ENCODE measurements at places on chromosomes 7 and 10. TPM values are rescaled to one million over a fixed set of nuclear protein-coding genes. Genes with fewer than 3 reads are reported as not detected.

Gene PNLIPRP1
- not detected for total RNA-seq

Gene BLOC1S2
- total RNA-seq, result 11.2 TPM

Gene FLNC
- total RNA-seq, result 647 TPM

Gene HTR5A
- not detected for total RNA-seq

Gene YAE1
- total RNA-seq, result 13.3 TPM

Gene OR2A42
- total RNA-seq, result not detected

Gene AKR1D1
- total RNA-seq, result not detected

DNA sequence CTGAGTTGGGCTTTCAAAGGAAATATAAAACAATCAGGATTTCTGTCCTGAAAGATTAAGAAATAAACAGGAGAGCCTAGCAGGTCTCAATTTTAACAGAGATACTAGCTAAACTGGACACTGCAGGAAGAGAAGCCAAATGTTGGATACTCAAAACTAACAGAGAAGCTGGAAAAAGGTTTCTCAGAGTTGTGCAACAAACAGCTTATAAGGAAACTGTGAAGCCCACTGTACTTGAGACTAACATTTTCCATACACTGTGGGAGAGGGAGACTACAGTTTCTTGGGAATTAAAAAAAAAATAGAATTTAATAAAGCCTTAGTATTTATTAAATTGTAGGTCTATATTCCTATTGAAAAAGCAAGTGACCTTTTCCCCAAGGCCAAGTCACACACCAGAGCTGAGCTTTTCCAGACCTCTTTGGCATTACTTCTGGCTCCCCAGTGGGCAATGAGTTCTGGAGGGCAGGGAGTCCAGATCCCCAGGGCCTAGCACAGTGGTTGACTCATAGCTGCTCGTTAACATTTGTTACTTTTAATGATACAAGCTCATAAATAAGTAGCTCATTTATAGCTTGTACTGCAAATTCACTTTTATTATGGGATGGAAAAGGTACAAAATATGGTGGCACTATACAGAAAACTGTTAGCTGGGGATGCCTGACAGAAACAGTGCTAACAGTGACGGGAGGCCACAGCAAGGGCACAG, 68.3 kb downstream of the MINDY3 start:
- DNase-seq, result no peak

DNA sequence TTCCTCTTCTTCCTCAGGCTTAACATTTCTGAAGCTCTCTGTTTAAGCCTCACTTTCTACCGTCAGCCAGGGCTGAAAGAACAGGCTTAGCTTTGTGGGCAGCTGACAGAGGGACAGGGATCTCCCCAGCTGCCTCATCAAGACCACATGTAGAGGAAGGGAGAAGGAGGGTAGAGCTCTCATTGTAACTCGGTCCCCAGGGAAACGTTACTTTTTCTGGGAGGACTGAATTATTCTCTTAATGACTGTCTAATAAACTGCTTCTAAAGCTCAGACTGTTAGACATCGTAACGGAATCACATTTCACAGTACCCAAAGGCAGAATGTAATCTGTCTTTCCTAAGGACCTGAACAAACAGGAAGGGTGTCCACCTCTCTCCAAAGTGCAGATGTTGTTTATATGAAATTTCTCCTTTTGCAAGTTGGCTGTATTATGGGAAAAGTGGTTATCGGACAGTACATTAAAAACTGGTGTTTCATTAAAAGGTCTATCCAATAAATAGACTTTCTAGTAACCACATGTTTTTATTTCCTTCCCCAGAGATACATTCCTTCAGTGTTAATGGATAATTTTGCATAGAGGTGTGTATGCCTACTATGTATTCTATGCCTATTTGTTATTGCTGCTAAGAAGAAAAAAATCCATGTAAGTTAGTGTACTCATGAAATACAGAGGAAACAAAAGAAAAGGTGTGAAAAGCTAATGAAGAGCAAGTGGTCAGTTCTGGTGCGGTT, 144.2 kb downstream of the CTTNBP2 start:
- DNase-seq, result no peak

DNA sequence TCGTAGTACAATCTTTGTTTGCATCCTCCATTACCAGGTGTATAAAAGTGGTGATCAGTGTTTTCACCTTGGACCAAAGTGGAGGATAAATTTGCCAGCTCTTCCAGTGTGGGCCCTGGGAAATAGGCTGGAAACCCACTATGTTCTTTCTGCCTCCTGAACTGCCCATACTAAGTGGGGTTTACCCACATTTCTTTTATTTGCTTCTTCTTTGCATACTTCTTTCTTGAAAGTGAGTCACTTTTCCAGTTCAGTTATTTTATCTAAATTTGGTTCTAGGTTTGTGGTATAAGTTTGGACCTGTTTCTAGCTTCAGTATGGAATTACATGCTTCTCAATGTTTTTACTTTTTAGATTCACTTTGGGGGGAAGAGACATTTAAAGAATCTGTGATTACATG, 126.2 kb upstream of the ACBD5 start:
- DNase-seq, result no peak

DNA sequence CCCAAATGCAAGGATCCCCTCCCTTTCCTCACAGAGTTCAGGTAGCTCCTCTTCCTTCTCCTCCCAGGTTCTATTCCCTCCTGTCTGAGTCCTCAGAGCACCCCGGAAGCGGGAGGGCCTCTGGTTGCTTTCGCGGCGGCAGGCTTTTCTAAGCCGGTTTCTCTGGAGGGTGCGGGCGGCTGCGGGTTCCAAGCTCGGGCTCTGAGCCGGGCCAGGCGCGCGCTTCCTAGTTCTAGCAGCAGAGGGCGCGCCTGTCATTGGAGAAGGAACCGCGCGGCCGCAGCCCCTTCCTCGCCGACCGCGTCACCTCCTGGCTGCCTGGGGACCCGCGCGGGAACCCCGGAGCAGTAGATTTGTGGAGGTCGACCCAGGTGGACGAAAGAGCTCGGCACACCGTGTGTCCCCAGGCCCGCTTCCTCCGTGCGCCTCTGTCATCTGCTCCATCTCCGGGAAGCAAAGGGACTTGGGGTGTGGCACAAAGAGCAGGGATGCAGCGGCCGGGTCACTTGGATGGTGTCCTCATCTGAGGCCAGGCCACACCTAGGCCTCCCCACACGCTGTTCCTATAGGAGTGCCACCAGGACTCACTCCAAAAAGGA, 389.0 kb upstream of the PODXL start:
- no peak for DNase-seq

DNA sequence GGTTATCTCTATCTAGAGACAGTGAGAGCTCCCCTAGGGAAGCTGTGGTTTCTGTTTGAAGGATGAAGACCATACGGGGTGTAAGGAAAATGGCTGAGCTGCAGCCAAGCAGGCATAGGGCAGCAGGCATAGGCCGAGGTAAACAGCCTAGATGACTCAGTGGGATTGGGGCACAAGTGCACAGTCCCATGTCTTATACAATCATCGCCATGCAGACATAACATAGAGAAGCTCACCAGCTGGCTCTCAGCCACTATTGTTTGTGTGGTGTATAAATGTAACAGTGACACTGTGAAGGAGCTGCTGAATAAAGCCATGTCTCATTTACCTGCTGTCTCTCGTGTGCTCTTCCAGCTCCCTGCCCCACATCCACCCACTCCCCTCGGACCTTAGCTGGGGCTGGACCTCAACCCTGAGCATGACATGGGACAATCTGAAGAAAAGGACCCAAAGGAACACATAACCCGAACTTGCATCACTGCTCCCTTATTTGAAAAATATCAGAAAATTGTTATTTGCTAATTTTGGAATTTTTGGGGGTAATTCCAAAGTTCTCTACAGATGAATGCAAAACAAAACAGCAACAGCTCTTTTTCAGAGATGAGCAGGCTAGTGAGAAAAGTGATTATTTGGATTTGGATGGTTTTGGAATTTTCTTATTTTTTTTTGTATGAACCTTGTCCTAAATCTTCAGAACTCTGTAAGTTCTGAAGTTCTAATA, 582.7 kb downstream of the REEP3 start:
- DNase-seq, result no peak

GRCh38 chr10:94591461-94592205, 46.0 kb downstream of the HELLS start:
- no peak for DNase-seq

Data from esophagus muscularis mucosa (tissue), 4 donors.